ENCODE measurements at places on chromosomes 7 and 10. TPM values are rescaled to one million over a fixed set of nuclear protein-coding genes. Genes with fewer than 3 reads are reported as not detected.

GRCh38 chr10:69874449-69874848 lies 72.7 kb downstream of the COL13A1 start:
- peaks cover 7% of the 10 kb centered on the region for H3K27me3 ChIP-seq
- H3K4me1 ChIP-seq: peaks cover 4% of the 10 kb centered on the region
- no peak for DNase-seq
- no peak overlapping the region for H3K4me3 ChIP-seq
- H3K36me3 ChIP-seq: no peaks in the 10 kb centered on the region
- no peak overlapping the region for H3K27ac ChIP-seq

Gene TAS2R5
- 2.0 TPM for total RNA-seq

Gene LRGUK
- 1.0 TPM for total RNA-seq

- no peaks in the 10 kb centered on the region for H3K27me3 ChIP-seq
- H3K4me1 ChIP-seq: no peaks in the 10 kb centered on the region
- H3K27ac ChIP-seq: peak within 1 kb of the TSS; percentile 89
- DNase-seq: peak; percentile 91
- peak within 1 kb of the TSS; percentile 53 for H3K4me3 ChIP-seq
Measured at GRCh38 chr10:93482145-93482834, at the start of gene MYOF. TSS of gene MYOF (minus strand) at chr10:93482334. CDS start at chr10:93482194, 140 bp downstream.

DNA sequence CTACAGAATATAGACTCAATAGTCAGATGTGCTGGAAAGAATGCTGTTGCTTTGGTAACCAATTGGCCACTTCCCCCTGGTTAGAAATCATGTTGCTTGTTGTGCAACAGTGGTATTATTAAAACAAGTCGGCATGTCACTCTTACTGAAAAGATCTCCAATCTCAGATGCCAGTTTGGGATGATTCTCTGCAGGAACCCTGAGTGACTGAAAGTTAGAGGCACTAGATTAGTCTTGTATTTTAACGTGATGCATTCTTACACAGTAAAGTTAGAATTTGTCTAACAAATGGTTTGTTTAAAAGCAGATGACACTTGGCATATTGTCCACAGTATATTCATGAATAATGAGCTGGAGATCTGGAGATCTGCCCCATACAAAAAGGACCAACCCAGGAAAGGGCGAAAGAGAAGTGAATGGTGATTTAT lies 287.6 kb downstream of the TWIST1 start:
- H3K4me1 ChIP-seq: no peaks in the 10 kb centered on the region
- no peak for DNase-seq
- H3K4me3 ChIP-seq: no peak overlapping the region
- no peaks in the 10 kb centered on the region for H3K27me3 ChIP-seq
- no peak overlapping the region for H3K27ac ChIP-seq
- no peaks in the 10 kb centered on the region for H3K36me3 ChIP-seq
